HT1080 (cell line): ENCODE measurements at places on chromosomes 4 and X.

- no peak for DNase-seq
Measured at GRCh38 chrX:56618323-56618722, 54.9 kb downstream of the UBQLN2 start.

DNA sequence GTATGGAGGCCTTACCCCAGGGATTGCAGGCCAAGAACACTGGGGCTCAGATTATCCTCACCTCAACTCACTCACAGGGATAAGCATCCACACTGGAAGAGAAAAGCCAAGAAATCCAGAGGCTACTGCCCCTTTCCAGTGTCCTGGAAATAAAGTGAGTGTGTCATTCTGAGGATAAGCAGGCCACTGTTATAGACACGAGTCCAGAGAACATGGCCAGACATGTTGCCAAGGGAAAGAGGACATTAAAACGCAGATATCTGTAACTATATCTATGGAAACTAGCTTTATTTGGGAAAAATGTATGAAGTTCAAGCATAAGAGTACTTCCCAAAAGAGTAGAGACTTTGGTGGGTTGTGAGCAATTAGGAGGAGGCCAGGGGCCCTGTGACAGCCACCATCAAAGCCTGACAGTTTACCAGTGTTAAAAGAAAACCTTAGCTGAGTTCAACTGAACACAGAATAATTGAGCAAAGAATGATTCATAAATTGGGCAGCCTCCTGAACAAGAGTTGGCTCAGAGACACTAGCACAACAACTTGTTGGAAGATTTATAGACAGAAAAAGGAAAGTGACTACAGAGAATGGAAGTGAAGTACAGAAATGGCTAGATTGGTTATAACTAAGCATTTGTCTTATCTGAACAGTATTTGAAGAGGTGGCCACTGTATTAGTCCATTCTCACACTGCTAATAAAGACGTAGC lies 1222.2 kb downstream of the STIM2 start:
- DNase-seq: no peak

DNA sequence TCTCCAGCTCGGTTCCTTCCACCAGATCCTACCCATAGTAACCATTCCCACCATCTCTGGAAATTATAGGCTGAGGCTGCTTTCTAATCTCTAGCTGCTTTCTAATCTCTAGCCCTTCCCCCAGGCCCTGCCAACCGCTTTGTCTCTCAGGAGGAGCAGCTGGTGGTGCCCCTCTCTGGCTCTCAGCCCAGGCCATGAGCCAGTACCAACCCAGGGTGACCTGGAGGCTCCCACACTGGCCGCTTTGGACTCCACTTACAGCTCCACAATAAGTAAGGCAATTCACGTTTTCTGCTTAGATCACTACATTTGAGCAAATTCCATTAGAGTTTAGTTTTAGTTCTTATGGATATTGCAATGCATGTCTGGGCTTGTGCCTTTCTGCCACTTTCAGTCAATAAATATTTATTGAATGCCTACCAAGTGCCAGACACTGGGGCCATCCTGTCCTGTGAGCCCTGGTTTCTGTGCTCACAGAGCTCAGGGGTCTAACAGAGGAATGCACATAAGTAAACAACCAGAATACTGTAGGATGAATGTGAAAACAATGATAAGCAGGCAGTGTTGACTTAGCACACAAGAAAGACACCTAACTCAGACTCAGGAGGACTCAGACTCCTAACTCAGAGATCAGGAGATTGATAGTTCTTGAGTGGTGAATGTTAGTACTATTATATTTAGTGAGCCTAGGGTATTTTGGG lies 38.9 kb downstream of the SMC1A start:
- no peak for DNase-seq

DNA sequence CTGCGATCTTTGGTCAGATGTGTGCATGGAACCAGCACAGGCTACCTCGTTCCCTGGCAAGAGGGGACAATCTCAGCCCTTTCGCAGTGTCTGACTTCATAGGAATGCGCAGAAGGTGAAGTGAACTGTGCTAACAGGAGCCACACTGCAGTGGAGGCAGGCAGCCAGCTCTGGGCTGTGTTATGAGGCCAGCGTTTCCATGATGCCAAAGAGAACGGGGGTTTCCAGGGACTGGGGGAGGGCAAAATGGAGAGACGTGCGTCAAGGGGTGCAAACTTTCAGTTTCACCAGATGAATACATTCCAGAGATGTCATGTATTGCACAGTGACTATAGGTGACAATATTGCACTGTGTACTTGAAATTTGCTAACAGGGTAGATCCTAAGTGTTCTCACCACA lies 30.4 kb downstream of the CLDN34 start:
- DNase-seq: no peak

GRCh38 chr4:187021436-187022205 lies 298.0 kb upstream of the FAT1 start:
- no peak for DNase-seq

DNA sequence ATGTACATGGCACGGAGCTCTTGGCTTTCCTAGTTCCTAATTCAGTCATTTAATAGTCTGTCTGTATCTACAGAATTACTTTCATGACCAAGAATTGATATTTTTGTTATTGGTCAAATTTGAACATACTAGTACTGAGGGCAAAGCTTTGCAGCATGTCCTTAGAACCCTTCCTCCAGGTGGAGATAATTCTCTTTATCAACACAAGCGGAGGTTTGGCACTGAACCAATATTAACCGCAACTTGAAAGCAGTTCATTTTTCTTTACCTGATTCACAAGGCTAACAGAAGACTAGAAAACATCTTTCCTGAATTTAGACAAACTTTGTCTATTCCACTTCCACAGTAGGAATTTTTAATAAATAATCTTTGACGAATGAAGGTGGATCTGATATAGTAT lies 73.8 kb downstream of the TACR3 start:
- no peak for DNase-seq

DNA sequence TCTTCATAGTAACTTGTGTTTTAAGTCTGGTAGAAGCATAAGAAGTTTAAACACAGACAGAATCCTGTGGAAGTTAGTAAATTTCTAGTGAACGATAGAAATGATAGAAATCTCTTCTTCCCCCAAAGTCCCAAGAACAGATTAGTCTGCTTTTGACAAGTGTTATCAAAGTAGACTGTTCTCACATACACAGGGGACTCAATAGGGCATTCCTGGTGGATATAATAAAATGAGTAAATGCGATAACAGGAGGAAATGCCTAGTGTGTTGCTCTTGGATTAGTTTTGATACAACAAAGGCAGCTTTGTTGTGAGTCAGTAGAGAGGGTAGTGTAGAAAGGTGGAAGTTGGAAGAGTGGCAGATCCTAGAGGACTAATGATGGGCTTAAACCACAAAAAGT lies 43.5 kb downstream of the CLCN3 start:
- DNase-seq: peak; percentile 65

DNA sequence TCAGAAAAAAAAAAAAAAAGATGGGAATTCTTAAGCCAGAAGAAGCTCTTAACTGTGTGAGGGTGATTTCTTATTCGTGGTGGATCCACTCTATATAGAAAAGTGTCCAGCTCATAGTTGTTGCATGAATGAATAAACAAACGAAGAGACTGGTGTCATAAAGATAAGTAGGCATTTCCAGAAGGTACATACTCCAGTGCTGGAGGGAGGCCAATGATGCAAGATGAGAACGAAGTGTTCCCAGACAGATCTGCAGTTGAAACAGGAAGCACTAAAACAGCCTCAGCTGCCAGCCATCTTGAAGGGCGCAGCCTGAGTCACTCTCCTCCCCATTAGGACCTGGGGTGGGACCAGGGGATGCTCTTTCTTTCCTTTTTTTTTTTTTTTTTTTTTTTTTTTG lies 47.4 kb upstream of the HOPX start:
- DNase-seq: peak; percentile 67

- no peak for DNase-seq
Measured at GRCh38 chr4:38921151-38921550, 53.5 kb downstream of the FAM114A1 start.
